ENCODE measurements at places on chromosomes 5 and 9.

DNA sequence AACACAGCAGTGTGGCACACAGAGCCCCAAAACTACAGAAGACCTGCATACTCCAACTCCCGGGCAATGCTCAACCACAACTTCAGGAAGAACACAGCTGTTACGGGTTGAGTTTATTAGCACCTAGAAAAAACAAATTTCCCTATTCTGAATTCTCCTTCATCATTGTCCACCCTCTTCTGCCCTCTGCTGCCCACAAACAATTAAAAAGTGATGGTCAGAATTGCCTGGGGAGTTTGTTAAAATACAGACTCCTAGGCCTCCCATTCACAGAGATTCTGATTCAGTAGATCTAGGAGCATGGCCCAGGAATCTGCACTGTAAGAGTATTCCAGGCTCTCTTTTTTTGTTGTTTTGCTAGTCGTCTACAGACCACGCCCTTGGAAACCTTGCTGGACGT lies 310.6 kb downstream of the NDUFS4 start:
- DNase-seq = peak; percentile 6

DNA sequence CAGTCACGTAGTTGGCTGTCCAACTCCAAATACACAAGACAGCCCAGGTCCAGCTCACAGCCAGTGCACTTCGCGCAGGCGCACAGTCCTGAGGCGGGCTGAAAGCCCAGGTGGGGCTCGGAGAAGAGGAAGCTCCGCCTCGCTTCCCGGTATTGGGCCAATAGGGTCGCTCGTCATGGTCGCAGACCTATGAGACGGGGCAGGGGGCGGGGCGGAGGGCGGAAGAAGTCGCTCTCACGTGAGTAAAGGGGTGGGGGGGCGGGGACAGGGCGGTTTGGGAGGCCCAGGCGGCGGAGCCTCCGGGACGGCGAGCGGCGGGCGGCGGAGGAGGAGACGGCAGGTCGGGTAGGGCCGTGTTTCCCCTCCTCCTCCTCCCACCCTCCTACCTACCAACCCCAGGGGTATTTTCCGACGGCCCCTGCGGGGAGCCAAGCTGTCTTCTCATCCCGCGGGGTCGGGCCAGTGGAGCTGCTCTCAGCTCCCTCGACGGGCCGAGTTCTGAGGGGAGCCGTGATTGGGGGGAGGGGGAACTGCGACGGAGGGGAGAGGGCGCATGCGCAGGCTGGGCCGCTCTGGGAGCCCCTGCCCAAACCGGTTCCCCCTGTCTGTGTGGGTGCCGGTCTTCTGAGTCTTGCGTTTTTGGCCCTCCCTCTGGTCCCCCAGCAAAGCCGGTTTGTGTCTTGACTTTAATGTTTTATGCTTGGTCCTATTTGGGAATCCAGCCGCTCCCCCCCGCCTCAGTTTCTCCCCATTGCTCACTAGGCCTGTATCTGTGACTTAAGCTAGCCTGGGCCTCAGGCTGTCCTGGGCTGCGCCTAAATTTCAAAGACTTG lies at the start of gene RABGAP1:
TSS of gene RABGAP1 (plus strand) at position 272 of the 833 bp plus-strand sequence. CDS start 16,040 bp downstream, outside the sequence.
- DNase-seq = peak; percentile 99

GRCh38 chr9:125103021-125103420 lies 40.3 kb downstream of the SCAI start:
- DNase-seq = no peak

GRCh38 chr5:95069948-95070347 lies 214.9 kb downstream of the MCTP1 start:
- DNase-seq = no peak

DNA sequence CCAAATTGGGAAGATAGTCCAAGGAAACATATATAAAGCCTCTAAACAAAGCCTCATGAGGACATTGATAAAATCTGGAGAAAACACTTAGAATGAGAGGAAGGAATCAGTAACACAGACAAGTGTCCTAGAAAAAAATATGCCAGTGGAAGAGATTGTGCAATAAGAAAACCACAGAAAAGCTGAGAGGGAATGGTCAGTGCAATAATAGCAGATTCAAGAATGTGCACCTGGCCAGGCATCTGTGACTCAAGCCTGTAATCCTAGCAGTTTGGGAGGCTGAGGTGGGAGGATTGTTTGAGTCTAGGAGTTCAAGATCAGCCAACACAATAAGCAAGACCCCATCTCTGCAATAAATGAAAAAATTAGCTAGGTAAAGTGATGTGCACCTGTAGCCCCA lies 691.2 kb upstream of the CDH6 start:
- DNase-seq = peak; percentile 40

GRCh38 chr5:10548418-10549122 lies 15.3 kb upstream of the ANKRD33B start:
- no peak for DNase-seq

GRCh38 chr9:99966716-99967115 lies 60.3 kb downstream of the STX17 start:
- peak; percentile 83 for DNase-seq

Data from M059J (cell line).